ENCODE measurements at places on chromosomes 7 and 10. TPM values are rescaled to one million over a fixed set of nuclear protein-coding genes. Genes with fewer than 3 reads are reported as not detected.

NUTM2E gene
- 2.2 TPM for total RNA-seq

CACNA2D1 gene
- total RNA-seq: 219 TPM

BTBD16 gene
- not detected for total RNA-seq

NKX1-2 gene
- total RNA-seq: 0.25 TPM

MYOZ1 gene
- not detected for total RNA-seq

NKX6-2 gene
- not detected for total RNA-seq

AMPH gene
- 47.0 TPM for total RNA-seq

DNAJB9 gene
- total RNA-seq: 25.8 TPM

SYT15B gene
- under 0.01 TPM for total RNA-seq

CCL24 gene
- not detected for total RNA-seq

VPS37D gene
- total RNA-seq: 14.5 TPM

ICA1 gene
- 20.4 TPM for total RNA-seq

ANK3 gene
- 305 TPM for total RNA-seq

CDHR1 gene
- total RNA-seq: 4.2 TPM

ENKUR gene
- 3.7 TPM for total RNA-seq

NCF1 gene
- not detected for total RNA-seq

HTR5A gene
- 1.2 TPM for total RNA-seq

SPDYE2B gene
- total RNA-seq: not detected

LLCFC1 gene
- not detected for total RNA-seq

All from temporal lobe (tissue), 4 donors.